ENCODE measurements at places on chromosomes 2 and 18.

- no peak for DNase-seq
Observed at GRCh38 chr2:12341920-12342319, 374.8 kb upstream of the TRIB2 start.

GRCh38 chr18:11432360-11432811 lies 177.0 kb upstream of the SLC35G4 start:
- no peak for DNase-seq

GRCh38 chr2:240247868-240248720 lies 107.6 kb upstream of the OTOS start:
- no peak for DNase-seq

GRCh38 chr2:47842846-47843245 lies 59.9 kb downstream of the MSH6 start:
- no peak for DNase-seq

DNA sequence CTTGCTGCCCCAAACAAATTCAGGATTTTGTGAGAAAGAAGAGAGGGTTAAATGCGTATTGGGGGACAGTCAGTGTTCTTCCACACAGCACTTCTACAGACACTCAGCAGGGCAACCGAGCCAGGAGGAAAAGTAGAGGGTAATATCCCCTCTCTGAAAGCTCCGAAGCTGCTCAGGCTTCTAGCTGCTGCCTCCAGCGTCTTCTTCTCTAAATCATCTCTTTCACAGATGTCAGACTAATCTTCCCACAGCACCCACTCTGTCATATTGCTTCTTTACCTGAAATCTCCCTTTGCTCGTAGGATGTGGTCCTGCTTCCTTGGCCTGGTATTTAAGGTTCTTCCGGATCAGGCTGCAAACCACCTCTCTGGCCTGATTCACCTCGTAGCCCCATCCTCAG lies 117.6 kb upstream of the HAAO start:
- no peak for DNase-seq

DNA sequence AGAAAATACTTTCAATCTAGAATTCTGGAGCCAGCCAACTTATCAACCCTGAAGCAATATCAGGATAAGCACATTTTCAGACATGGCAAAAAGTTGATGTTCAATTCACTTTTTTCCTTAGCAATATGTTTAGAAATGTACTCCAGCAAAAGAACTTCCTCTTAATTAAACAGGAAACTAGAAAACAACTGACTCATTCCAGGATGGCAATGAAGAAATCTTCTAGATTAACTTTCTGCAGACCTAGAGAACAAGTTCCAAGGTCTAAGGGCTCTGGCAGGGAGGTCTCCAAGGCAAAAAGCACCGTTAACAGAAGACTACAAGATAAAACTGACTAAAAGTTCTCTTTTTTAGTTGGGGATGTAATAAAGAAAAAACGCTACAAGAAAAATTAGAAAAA lies 69.2 kb upstream of the VWC2L start:
- DNase-seq: no peak

DNA sequence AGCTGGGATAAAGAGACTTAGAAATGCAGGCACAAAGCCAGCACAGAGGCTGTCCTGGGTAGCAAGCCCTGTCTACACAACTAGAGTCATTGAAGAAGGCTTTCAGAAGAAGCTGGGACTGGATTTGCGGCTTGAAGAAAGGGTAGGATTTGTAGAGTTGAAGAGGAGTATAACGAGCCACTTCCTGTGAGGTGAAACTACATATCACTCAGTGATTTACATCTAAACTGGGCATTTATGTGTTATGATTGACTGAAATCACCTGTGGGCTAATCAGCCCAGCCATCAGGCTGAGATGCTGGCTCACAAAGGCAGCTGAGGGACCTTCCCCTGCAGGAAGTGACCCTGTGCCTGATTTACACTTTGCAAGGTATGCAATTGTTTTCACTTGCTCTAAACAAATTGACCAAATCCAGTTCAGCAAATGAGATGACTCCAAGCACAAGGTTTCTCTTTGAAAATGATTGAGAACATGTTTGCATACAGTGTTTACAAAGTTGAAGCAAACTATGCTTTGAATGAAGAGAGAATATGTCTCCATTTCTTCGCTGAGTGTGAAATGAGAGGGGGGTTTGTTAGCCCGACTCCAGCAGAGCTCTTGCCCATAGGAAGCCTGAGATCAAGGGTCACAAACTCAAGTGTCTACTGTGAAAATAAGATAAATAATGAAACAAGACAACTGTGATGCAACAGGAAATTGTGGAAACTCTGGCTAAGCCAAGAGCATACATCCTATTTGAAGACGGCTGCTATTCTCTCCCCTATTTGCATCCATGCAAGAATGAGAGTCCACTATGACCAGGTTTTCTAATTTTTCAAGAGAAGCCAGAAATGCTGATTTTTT lies 69.3 kb upstream of the HK2 start:
- DNase-seq: peak; percentile 55

GRCh38 chr2:209911486-209911885 lies 91.0 kb upstream of the RPE start:
- no peak for DNase-seq

- no peak for DNase-seq
Observed at GRCh38 chr18:35478520-35479435, 19.0 kb downstream of the INO80C start.

- no peak for DNase-seq
Observed at GRCh38 chr18:79510046-79510685, 114.4 kb downstream of the NFATC1 start.

DNA sequence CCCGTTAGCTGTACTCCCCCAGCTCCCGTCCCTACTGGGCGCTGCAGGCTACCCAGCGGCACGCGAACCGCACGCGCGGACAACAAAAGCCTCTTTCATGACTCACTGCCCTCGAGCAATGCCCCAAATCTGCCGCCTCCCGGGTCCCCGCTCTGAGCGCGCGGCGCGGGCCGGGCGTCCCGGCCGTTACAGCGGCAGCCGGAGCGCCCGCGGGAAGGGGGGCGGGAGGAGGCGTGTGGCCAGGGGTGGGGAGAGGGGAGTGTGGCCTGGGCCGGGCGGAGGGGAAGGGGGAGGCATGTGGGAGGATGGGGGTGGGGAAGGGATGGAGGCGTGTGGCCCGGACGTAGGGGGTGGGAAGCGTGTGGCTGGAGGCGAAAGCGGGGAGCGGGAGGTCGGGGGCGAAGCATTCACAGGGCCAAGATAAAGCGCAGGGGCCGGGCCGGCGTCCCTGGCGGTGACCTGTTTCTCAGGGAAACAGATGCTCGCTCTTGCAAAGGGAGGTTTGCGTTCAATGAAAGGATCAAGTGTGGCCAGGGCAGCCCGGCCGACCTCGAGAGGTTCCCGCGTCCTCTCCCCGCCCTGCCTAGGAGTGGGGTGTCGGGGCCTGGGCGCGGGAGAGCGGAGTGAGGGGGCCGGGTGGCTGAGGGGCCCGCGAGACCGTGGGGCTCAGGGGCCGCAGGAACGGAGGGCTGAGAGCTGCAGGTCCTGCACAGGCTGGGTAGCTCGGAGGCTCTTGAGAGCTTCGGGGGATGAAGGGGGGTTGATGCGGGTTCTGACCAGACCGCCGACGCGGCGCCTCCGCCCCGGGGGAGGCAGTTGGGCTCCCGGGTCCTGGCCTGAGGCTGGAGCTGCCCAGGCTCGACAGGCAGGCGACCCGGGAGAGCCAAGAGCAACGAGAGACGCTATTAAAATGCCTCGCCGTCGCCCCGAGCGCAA lies 3.5 kb upstream of the NEUROD1 start:
- no peak for DNase-seq

DNA sequence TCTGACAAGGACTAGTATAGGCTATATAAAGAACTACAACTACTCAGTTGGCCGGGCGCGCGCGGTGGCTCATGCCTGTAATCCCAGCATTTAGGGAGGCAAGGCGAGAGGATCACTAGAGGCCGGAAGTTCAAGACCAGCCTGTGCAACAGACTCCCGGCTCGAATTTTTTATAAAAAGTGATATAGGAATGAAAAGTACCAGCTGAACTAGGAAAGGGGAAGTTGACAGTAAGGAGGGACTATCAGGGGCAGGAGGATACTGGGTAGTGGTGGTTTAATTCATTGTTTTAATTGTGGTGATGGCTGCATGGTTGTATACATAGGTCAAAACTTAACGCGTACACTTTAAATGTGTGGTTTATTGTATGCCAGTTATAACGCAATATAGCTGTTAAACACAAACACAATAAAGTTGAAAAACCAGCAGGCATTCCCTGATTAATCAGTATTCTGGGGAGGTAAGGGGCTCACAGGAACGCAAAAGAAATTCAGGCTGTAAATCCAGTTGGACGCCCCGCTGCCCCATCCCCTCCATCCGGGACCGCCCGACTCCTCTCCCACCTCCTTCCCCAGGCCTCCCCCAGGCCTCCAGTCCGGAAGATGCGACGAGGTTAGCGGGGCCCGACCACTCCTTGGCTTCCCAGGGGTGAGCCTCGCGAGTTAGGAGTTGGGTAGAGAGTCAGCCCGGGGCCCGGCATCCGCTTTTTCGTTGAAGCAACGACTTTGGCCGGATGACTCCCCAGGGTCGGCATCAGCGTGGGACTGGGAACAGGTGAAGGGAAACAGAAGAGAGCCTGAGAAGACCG lies 746 bp upstream of the POLR1B start:
- peak; percentile 43 for DNase-seq

- no peak for DNase-seq
Observed at GRCh38 chr2:181828122-181828705, 63.3 kb upstream of the ITPRID2 start.

DNA sequence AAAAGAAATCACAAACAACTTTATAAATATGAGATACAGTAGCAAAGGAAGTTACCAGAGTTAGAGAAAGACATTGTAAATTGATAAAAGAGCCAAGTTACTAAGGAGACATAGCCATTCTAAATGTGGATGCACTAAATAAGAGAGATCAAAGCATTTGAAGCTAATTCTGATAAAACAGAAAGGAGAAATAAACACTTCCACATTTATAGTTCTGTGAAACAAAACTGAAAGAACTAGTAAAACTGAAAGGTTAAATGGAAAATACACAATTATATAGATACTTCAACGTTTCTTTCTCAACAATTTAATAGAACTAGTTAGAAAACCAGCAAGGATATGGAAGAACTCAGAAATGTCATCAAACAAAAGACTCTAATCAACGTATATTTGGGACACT lies 309.0 kb upstream of the CDH2 start:
- no peak for DNase-seq

- DNase-seq: no peak
Observed at GRCh38 chr18:34283506-34283905, 58.8 kb upstream of the NOL4 start.

- peak; percentile 7 for DNase-seq
Observed at GRCh38 chr2:224284134-224284946, 117.6 kb downstream of the FAM124B start.

DNA sequence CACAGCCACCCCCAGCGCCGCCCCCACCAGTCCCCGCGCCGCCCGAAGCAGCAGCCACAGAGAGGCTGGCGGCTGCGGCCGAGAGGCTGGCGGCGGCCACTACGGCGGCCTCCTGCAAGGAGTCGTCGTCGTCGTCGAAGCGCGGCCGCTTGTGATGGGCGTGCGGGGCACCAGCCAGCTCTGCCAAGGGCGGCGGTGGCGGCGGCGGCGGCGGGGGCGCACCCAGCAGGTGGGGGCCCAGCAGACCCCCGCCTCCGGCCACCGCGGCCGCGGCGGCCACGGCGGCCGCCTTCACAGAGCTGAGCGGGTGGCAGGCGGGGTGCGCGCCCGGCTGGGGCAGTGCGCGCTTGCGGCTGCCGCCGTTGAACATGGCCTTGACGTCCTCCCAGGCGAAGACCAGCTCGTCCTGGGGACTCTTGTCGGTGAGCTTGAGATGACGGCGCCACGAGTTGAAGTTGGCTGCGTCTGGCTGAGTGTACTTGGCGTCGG lies 3.3 kb downstream of the SKOR2 start:
- no peak for DNase-seq

- no peak for DNase-seq
Observed at GRCh38 chr2:30253873-30254684, 22.7 kb downstream of the LBH start.

DNA sequence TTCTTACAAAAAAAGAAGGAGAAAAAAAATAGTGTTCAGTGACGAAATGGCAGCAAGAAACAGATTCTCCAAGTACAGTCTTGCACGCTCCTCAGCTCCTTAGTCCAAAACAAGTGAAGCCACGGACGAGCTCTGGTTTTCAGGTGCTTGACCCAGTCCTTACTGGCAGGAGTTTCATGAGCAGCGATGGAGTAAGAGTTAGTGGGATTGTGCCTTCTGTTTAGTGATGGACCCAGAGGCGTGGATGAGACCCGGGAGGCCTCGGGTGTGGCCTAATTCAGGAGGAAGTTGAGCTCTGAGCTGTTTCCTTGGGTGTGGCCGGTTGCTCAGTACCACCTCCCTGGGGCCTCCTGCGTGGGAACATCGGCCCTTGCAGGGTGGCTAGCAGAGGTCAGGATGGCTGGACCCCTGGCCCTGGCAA lies 52.0 kb downstream of the KIF5C start:
- DNase-seq: no peak

GRCh38 chr2:174191342-174192074 lies 56.8 kb downstream of the OLA1 start:
- DNase-seq: no peak

GRCh38 chr2:98483257-98483861 lies 38.7 kb downstream of the INPP4A start:
- DNase-seq: no peak

- no peak for DNase-seq
Observed at GRCh38 chr2:54455131-54455562, 980 bp upstream of the SPTBN1 start.

- DNase-seq: no peak
Observed at GRCh38 chr2:112542984-112543661, 858 bp downstream of the POLR1B start.

DNA sequence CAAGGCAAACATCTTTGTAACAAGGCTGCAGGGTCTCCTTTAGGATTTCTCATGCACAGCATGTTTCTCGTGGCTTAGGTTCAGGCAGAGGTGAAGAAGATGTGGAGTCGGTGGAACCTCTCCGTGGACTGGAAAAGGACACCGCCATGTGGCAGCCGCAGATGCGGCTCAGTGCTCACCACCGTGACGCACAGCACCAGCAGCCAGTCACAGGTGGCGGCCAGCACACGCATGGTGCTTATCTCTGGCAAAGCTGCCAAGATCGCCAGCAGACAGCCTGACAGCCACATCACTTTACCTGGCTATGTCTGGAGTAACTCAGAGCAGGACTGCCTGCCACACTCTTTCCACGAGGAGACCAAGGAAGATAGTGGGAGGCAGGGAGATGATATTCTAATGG lies 86.6 kb downstream of the PTH2R start:
- DNase-seq: no peak

- no peak for DNase-seq
Observed at GRCh38 chr18:10552226-10552625, 26.4 kb downstream of the NAPG start.

DNA sequence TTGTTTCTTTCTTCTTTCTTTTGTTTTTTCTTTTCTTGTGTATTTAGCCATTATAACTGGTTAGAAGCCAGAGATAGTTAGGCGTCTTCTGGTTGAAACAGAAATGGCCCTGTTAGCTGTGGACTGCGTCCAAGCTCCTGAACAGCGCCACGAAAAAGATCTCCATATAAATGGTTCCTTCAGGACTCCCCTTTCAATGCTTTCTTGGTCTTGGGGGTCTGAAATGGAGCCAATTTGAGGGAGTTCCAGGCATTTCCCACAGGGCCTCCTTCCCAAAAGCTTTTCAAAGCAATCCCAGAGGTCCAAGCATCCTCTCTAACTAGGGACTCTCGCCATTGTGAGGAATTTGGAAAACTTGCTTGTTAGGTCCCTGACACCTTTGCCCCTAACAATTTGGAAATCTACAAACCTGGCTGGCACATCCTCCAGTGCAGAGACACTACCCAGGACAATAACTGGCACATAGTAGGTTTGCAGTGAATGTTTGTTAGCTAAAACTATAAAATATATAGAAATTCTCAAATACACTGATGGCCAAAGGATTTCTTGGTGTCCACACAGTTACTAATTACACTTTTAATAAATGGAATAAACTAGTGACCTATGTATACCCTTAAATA lies 80.1 kb downstream of the MYCN start:
- no peak for DNase-seq

Data from NCI-H748 treated with DMSO at 0.1 percent for 48 hours (cell line).